ENCODE measurements at places on chromosomes 1 and 21. TPM values are rescaled to one million over a fixed set of nuclear protein-coding genes. Genes with fewer than 3 reads are reported as not detected.

The PTGFR gene
- total RNA-seq, result 2.6 TPM

The TNFRSF8 gene
- total RNA-seq, result 0.52 TPM

The PTPN7 gene
- total RNA-seq, result not detected

The PCNX2 gene
- 10.9 TPM for total RNA-seq

The ZNF648 gene
- total RNA-seq, result not detected

The CLDN8 gene
- not detected for total RNA-seq

The PROK1 gene
- total RNA-seq, result not detected

The SAMD13 gene
- total RNA-seq, result 3.8 TPM

The ATAD3C gene
- 0.13 TPM for total RNA-seq

The ANKRD45 gene
- total RNA-seq, result 0.52 TPM

The FAM167B gene
- total RNA-seq, result not detected

The NUP210L gene
- not detected for total RNA-seq

The DCST2 gene
- total RNA-seq, result not detected

The KDM5B gene
- total RNA-seq, result 93.4 TPM

The C21orf58 gene
- 5.0 TPM for total RNA-seq

The LYSMD1 gene
- total RNA-seq, result 11.7 TPM

The SPRR1B gene
- not detected for total RNA-seq

The NBPF4 gene
- not detected for total RNA-seq

The FCRLA gene
- 2.1 TPM for total RNA-seq

The KRTAP19-3 gene
- not detected for total RNA-seq

The TRPM2 gene
- not detected for total RNA-seq

The IQCC gene
- total RNA-seq, result 4.6 TPM

The ZCCHC17 gene
- total RNA-seq, result 44.0 TPM

The KRTAP11-1 gene
- not detected for total RNA-seq

The RGSL1 gene
- not detected for total RNA-seq

The SHISAL2A gene
- not detected for total RNA-seq

The RHD gene
- total RNA-seq, result not detected

The NDUFS5 gene
- total RNA-seq, result 614 TPM

The KRTAP19-1 gene
- not detected for total RNA-seq

The CBR3 gene
- total RNA-seq, result 19.4 TPM

The B3GALT2 gene
- total RNA-seq, result 1.8 TPM

The AMIGO1 gene
- total RNA-seq, result 0.78 TPM

The LMX1A gene
- total RNA-seq, result not detected

The NRIP1 gene
- total RNA-seq, result 18.4 TPM

The PIK3C2B gene
- total RNA-seq, result 2.5 TPM

The ATP5PF gene
- 96.0 TPM for total RNA-seq

The LENEP gene
- total RNA-seq, result not detected

The TEX38 gene
- not detected for total RNA-seq

The CLCNKA gene
- not detected for total RNA-seq

The RIMKLA gene
- 0.13 TPM for total RNA-seq

The REG4 gene
- not detected for total RNA-seq

The OR2L8 gene
- total RNA-seq, result not detected
